Type B pancreatic cell (in vitro differentiated cells): ENCODE measurements at places on chromosomes 5 and 9. TPM values are rescaled to one million over a fixed set of nuclear protein-coding genes. Genes with fewer than 3 reads are reported as not detected.

DNA sequence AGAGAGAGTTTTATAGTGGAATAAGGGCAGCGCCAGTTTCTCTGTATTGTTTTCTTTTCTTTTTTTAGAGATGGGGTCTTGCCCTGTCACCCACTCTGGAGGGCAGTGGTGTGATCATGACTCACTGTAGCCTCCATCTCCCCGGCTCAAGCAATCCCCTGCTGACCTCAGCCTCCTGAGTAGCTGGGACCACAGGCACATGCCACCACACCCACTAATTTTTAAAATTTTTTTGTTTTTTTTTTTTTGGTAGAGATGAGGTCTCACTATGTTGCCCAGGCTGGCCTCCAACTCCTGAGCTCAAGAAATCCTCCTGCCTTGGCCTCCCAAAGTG lies 119.0 kb downstream of the PIK3R1 start:
- no peaks in the 10 kb centered on the region for H3K27me3 ChIP-seq
- H3K27ac ChIP-seq, result no peak overlapping the region
- H3K36me3 ChIP-seq, result no peaks in the 10 kb centered on the region
- DNase-seq, result no peak
- peaks cover 11% of the 10 kb centered on the region for H3K4me1 ChIP-seq

GRCh38 chr9:87528969-87529368 lies 31.3 kb downstream of the DAPK1 start:
- H3K4me1 ChIP-seq, result peaks cover 52% of the 10 kb centered on the region
- DNase-seq, result no peak
- no peaks in the 10 kb centered on the region for H3K27me3 ChIP-seq
- peaks cover 37% of the 10 kb centered on the region for H3K36me3 ChIP-seq
- H3K4me3 ChIP-seq, result no peak overlapping the region

- no peak for DNase-seq
- peaks cover 3% of the 10 kb centered on the region for H3K36me3 ChIP-seq
- H3K27me3 ChIP-seq, result no peaks in the 10 kb centered on the region
- H3K4me1 ChIP-seq, result peaks cover 9% of the 10 kb centered on the region
- no peak overlapping the region for H3K27ac ChIP-seq
Observed at GRCh38 chr9:76137931-76138330, 247.5 kb downstream of the PCSK5 start.

GRCh38 chr5:33969572-33970452 lies 14.7 kb downstream of the SLC45A2 start:
- H3K4me1 ChIP-seq, result peaks cover 8% of the 10 kb centered on the region
- no peak for DNase-seq
- H3K4me3 ChIP-seq, result no peak overlapping the region
- H3K27ac ChIP-seq, result no peak overlapping the region
- H3K36me3 ChIP-seq, result no peaks in the 10 kb centered on the region
- H3K27me3 ChIP-seq, result no peaks in the 10 kb centered on the region

The SLC34A3 gene
- 0.41 and 0.81 TPM in 2 replicates for total RNA-seq

DNA sequence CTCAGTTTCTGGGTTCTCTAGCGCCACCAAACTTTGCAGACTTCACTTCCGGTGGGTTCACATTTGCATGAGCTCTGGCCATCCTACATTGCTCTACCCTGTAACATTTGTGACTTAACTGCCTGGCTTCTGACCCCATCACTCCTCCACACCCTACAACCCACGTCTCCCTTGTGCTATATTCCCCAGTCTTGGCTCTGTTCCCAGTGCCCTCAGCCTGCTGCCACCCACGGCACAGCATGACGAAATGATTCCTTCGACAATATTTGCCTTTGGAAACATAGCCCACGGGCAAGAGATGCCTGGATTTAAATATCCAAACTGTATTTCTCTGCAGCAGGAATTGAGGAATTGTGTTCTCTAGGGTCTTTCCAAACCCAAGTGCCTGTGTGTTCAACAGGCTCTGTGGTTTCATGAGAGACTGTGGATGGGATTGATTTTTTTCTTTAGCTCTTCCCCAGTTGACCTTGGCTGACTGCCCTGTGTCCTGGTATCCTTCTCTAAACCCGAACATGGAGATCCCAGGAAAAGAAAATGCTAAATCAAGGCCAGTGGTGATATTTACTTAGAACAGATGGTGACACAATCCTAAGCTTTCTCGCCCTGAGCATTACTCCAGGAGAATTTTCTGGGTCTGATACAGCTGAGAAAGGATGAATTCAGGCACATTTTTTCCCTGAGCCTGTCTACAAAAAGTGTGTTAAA lies 44.4 kb upstream of the GRIA1 start:
- H3K4me1 ChIP-seq, result peaks cover 14% of the 10 kb centered on the region
- no peak for DNase-seq
- no peak overlapping the region for H3K27ac ChIP-seq
- no peak overlapping the region for H3K4me3 ChIP-seq
- no peaks in the 10 kb centered on the region for H3K36me3 ChIP-seq
